ENCODE measurements at places on chromosomes 2 and 18.

- no peak for DNase-seq
Observed at GRCh38 chr2:96500385-96501066, 4.6 kb downstream of the NEURL3 start.

GRCh38 chr18:74714791-74715190 is 117.1 kb downstream of the ZNF407 start:
- DNase-seq, result no peak

DNA sequence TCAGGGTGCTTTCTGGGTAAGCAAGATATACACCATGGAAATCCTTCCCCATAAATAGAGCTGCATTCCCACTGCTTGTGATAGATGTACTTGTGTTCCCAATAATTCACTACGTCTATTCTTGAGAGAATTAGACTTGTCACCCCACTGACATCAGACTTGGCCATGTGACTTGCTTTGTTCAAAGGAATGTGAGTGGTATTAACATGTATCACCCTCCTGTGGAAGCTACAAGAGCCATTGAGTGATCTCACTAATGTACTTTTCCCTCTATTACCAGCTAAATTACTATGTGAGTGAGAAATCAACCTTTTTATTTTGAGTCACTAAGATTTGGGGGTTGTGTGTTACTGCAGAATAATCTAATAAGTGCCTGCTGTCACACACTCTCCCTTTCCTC is 176.0 kb downstream of the CCDC178 start:
- no peak for DNase-seq

GRCh38 chr18:50619861-50620275 is 60.0 kb downstream of the MAPK4 start:
- no peak for DNase-seq

DNA sequence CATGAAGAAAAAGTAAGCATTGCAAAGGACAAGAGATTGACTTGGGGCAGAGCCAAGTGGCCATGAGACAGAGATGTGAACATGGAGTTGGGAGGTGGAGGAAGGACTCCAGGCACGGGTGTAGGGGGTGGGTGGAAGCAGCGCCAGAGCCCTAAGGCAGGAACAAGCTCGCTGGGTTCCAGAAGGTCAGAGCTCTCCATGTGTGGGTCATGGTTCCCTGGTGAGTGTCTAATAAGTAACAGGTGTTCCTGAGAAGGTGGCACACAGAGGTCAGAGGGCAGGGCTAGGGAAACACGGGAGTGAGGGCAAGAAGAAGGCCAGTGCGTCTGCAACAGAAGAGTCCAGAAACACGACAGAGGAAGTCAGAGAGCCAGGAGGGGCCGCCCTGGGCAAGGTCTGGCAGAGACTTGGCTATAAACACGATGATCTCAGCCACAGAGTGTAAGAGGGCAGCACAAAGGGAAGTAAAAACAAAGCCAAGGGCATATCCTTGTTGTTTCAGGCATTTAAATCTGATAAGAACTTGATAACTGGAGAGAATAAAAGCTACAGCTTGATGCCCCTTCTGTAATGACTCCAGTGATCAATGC is 260.8 kb downstream of the TGIF1 start:
- peak; percentile 92 for DNase-seq

DNA sequence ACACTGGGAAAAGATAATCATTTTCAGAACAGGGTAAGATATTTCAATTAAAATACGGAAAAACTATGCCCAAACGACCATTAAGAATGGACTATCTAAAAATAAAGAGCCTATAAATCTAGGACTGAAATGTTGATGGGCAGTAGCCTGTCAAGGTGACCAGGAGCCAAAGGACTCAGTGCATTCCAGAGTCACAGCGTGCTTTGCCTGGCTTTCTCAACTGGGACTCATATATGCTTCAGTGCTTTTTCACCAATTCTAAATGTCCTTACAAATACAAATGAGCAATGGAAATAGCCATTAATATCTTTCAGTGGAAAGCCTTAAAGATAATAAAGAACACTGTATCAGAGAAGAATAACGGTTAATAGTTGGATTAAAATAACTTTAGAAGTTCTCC is 35.4 kb downstream of the PREPL start:
- DNase-seq, result no peak

DNA sequence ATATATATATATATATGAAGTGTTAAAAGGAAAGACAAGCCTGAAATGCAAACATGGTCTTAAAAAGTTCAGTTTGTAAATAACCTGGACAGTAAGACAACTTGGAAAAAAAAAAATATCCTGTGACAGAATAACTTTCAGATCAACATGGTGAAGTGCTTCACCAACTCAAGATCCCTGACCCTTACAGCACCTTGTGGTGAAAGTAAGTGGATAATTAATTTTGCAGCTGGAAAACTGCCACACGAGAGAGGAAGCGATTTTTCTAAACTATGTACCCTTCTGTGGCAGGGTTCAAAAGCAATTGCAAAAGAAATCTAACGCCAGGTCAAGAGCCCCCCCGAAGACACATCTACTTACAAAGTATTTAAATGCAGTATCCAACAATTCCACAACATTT is 95.8 kb downstream of the PAX3 start:
- no peak for DNase-seq

GRCh38 chr2:24913911-24914310 is 6.1 kb downstream of the ADCY3 start:
- DNase-seq, result no peak

- no peak for DNase-seq
Observed at GRCh38 chr2:207854484-207855440, 85.1 kb upstream of the FZD5 start.

- DNase-seq, result no peak
Observed at GRCh38 chr2:224072541-224073188, 33.6 kb upstream of the SERPINE2 start.

GRCh38 chr2:238915196-238915595 is 67.3 kb downstream of the TWIST2 start:
- no peak for DNase-seq

- DNase-seq, result no peak
Observed at GRCh38 chr2:63881205-63881604, 39.5 kb downstream of the UGP2 start.

DNA sequence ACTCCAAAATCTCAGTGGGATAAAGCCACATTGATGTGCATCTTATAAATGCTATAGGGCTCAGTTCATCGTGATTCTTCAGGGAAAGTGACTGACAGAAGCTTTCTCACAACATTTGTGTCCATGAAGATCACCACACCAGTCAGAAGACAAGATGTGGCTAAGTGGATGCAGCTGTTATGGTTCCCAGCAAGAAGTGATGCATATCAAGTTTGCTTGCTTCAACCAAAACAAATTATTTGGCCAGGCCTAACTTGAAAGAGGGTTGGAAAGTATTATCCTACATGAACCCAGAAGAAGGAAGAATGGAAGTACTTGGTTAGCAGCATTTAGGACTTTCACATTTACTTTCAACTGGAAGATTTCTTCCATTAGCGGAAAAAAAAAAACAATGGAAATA is 210.0 kb upstream of the ACVR2A start:
- DNase-seq, result no peak

DNA sequence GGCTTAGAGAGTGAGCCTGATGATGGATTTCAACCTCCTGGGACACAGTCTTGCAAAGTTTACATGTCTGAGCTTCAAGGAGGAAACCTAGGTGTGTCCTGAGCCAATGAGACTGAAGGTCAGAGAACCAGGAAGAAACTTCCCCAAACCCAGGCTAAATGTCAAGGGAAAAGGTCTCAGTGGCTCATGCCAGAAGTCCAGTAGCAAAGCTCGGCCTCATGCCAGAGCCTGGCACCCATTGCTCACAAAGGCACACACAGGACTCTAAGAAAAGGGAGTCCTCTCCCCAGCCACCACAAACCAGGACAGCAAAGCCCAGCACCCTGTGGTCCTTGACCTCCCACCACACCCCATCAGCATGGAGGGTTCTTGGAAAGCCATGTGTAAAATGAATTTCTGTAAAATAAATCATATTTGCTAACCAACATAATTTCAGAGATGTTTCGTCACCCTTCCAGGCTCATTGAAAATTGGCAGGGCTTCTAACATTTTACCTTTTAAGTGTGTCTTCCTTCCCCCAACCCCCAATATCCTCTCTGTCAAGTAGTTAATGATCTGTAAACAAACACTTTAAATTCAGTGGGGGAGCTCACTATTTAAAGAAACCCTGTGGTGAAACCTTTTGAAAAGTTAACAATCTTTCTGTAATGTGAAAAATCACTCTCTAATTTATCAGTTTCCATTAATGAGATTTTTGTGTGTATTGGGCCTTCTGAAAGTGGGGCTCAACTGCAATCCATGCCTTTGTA is 77.1 kb downstream of the BCL11A start:
- no peak for DNase-seq

DNA sequence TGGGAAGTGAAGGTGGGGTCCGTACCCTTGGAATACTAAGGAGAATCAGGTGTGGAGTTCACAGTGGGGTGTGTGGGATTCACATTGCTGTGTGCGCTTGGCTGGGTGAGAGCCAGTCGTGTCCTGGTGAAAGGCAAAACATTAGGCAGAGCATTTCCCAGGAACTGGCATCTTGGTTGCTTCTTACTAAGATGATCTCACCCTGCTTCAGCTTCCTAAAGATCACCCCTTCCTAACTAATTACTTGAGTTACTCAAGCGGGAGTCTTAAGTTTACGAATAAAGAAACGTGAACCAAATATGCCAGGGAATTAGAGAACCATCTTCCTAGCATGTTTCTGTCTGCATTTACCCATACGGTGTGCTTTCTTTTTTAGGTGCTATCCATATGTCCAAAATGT is 122.9 kb downstream of the NCK2 start:
- DNase-seq, result no peak

DNA sequence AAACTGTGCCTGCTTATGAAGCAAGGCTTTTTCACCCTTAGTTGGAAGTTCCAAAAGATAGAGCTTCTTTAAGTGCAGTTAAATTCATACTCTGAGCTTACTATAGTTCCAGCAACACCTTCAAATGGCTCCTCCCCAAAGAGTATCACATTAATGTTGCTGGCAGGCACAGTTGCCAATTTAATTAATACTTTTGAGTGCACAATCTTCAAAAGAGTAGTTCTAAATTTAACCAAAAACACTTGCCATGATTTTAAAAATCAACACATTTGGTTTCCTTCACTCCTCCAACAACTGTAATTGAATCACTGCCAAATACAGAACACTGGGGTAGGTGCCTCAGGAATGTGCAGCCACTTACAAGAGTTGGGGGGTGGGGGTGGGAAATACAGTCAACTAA is 150.6 kb upstream of the UBE2E3 start:
- no peak for DNase-seq

GRCh38 chr2:218885981-218886947 is 5.6 kb downstream of the WNT10A start:
- no peak for DNase-seq

- DNase-seq, result no peak
Observed at GRCh38 chr2:97662386-97662894, 1.4 kb downstream of the ACTR1B start.

DNA sequence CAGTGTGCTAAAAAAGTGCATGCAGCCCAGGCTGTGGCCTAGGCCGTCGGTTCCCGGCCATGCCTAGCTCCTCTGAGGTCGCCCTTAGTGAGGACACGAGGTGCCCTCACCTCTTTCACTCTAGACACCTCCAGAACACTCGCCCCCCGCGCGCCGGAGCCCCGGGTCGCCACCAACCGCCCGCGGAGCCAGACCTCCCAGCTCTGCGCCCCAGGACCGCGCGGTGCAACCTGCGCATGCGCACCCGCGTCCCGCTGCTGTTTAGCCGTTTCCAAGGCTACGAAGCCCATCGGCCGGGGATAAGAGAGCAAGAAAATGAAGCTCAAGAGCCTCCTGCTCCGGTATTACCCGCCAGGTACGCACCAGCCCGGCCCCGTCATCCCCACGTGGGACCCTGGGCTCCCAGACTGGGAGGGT is at the start of gene DAW1:
DAW1 (plus strand) TSS at position 257 of the 417 bp plus-strand sequence; CDS start at position 316, 59 bp downstream.
- no peak for DNase-seq

GRCh38 chr2:101205521-101206479 is 46.9 kb upstream of the CNOT11 start:
- peak; percentile 51 for DNase-seq

DNA sequence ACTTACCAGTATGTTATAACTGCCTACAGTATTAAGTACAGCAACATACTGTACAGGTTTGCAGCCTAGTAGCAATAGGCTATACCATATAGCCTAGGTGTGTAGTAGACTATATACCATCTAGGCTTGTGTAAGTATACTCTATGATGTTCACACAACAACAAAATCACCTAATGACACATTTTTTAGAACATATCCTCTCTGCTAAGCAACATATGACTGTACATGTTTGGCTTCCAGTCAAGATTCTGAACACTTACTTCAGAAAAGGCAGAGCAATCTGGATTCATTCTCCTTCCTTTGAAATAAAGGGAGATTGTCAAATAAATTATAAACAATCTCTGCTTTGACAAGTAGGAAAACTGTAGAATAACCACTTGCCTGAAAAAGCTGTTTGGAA is 81.8 kb downstream of the EXOC6B start:
- peak; percentile 26 for DNase-seq

DNA sequence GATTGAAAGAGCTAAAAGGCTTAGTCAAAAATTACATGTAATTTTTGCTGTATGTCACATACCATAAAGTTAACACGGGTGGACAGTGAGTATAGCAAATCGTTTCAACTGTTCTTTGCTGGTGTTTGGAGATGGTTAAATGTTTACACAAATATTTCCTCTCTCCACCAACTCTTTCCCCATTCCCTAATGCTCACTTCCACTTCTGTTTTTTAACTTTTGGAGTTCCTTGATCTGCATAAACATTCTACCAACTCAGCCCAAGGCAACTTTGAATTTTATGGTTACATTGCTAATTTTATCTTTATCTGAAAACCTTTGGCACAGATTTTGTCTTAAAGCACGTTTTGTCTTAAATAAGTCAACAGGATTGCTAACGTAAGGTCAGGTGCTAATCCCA is 1.9 kb upstream of the SPOPL start:
- no peak for DNase-seq

DNA sequence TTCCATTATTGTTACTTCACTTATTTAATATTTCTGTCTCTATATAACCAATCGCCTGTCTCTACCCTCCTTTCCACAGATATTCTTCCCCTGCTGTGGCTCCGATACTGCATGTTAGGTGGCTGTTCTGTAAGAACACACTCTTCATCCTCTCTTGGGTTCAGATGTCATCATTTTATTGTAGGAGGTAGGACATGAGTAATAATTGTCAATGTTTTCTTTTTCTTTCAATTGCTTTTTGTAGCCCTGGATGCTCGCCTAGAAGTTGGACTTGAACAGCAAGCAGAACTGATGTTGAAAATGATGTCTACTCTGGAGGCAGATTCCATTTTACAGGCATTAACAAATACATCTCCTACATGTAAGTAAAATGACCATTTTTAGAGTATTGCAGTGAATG is 128.6 kb downstream of the BIRC6 start:
- DNase-seq, result no peak

DNA sequence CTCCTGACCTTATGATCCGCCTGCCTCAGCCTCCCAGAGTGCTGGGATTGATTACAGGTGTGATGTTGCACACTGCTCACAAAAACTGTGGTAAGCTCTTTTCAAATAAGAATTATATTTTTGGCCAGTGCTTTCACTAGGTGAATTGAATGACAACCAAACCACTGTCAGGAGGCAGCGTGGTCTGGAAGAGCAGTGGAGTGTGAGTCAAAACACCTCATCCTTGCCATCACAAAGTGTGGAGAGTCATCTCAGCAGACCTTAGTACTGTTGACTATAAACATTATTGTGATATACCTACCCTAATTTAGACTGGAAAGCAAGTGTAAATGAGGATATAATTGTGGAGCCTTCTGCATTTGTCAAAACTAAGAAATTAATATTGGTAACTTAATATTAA is 61.3 kb downstream of the UBE2E3 start:
- DNase-seq, result no peak

- DNase-seq, result no peak
Observed at GRCh38 chr18:34772887-34773286, 62.8 kb downstream of the DTNA start.
